ENCODE measurements at places on chromosomes 11 and 22.

GRCh38 chr11:78961247-78961646 is 386.6 kb upstream of the NARS2 start:
- no peak overlapping the region for H3K27ac ChIP-seq
- H3K4me3 ChIP-seq: no peak overlapping the region
- peak; percentile 81 for DNase-seq

GRCh38 chr22:22171357-22172218 is 73.0 kb upstream of the VPREB1 start:
- H3K36me3 ChIP-seq: no peaks in the 10 kb centered on the region
- peak; percentile 28 for DNase-seq
- peaks cover 22% of the 10 kb centered on the region for H3K27me3 ChIP-seq
- no peak overlapping the region for H3K27ac ChIP-seq
- H3K4me3 ChIP-seq: no peak overlapping the region

GRCh38 chr11:44777209-44778194 is 50.7 kb downstream of the TSPAN18 start:
- H3K27ac ChIP-seq: no peak overlapping the region

DNA sequence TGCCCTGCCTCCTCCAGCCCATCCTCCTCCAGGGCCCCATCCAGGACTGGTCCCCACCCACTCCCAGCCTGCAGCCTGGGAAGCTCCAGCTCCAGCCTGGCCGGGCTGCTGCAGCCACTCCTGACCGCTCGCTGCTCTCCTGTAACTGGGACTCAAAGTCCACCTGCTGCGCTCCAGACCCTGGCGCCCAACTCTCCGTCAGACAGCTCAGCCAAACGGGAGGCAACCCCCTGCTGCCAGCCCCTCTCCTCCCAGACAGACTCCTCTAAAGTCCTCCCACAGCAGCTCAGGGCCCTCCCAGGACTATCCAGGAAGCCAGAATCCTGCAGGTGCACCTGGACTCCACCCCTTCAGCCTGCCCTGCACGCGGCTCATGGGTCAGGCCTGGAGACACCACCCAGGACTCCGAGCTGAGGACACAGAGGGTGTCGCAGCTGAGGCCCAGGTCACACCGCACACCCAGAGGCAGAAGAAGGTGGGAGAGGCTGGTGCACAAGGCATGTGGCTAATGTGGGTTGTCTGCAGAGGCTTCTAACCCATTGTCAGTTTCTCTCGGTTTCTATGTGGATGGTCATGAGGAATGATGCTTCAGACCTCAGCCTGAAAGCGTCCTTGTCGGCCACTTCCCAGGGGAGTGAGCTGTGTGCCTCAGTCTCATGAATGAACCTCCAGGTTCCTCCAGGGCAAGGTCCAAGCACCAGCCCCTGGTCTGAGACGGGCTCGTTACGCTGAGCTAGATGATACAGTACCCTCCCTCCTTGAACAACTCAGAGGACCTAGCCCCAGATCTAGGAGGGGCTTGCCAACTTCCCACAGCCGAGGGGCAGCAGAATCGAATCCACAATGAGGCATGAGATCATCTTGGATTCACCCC is 1514.8 kb downstream of the TBC1D22A start:
- no peaks in the 10 kb centered on the region for H3K36me3 ChIP-seq
- DNase-seq: no peak
- H3K4me3 ChIP-seq: no peak overlapping the region
- no peaks in the 10 kb centered on the region for H3K4me1 ChIP-seq
- no peak overlapping the region for H3K27ac ChIP-seq
- no peaks in the 10 kb centered on the region for H3K27me3 ChIP-seq

- H3K4me1 ChIP-seq: no peaks in the 10 kb centered on the region
- peaks cover 51% of the 10 kb centered on the region for H3K27me3 ChIP-seq
- H3K4me3 ChIP-seq: no peak overlapping the region
- H3K36me3 ChIP-seq: no peaks in the 10 kb centered on the region
Measured at GRCh38 chr11:117769533-117769932, 27.5 kb downstream of the DSCAML1 start.

DNA sequence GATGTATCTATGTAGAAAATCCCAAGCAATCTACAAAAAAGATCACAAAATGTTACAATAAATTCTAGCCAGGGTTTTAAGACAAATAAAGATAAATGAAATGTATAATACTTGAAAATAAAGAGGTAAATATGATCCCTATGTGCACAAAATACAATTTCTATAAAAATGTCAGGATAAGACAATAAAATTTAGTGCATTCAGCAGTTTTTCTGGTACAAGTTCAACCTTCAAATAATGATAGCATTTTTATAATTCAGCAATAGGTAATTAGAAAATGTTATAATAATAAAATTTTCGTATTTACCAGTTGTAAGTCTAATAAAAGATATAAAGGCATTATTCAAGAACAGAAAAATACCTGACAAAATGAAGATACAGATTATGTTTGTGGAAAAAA is 726.8 kb upstream of the FAT3 start:
- no peak overlapping the region for H3K27ac ChIP-seq
- H3K27me3 ChIP-seq: no peaks in the 10 kb centered on the region
- no peak overlapping the region for H3K4me3 ChIP-seq
- no peaks in the 10 kb centered on the region for H3K4me1 ChIP-seq
- no peak for DNase-seq
- H3K36me3 ChIP-seq: no peaks in the 10 kb centered on the region

GRCh38 chr22:19998991-19999820 is 17.4 kb downstream of the ARVCF start:
- H3K4me1 ChIP-seq: no peaks in the 10 kb centered on the region
- DNase-seq: no peak
- H3K27me3 ChIP-seq: no peaks in the 10 kb centered on the region
- no peak overlapping the region for H3K4me3 ChIP-seq
- no peaks in the 10 kb centered on the region for H3K36me3 ChIP-seq
